GM10248 (cell line): ENCODE measurements at places on chromosomes 1 and 21.

DNA sequence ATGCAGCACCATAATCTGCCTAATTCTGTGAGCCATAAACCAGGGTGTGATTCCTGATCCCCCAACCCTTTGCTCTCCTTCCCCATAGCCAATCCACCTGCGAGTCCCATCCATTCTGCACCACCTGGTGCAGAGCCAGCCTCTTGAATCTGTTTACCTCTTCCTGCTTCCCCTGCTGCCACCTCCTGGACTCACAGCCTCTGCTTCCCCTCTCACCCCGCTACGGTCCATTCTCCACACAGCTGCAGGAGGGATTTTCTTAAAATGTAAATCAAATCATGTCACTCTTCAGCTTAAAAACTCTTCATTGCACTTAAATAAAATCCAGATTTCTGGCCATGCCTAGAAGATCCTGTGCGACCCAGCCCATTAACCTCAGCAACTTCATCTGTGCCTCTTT lies 186.7 kb downstream of the FOXD2 start:
- DNase-seq: no peak

GRCh38 chr1:56788588-56788987 lies 30.6 kb downstream of the FYB2 start:
- no peak for DNase-seq

DNA sequence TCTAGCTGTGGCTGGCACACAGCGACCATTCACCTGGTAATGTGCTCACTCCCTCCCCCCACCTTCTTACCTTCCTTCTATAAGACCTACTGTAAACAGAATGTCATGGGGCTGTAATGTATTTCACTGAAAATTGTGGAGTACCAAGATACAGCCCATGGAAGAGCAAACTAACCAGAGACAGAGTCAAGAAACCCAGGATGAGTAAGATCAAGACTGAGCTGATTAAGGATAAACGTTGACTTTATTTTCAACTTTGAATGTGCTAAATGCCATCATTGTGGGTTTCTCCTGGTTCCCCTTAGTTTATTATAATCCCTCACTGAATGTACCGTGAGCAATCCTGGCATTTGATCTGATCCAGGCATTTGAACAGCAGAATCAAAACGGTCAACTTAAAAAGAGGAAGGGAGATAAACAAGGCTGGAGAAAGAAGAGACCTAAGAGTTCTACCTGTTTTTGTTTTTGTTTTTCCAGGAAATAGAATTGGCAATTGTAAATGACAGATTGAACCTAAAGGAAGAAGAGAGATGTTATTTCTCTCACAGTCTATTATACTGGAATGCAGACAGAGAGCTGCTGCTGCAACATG lies 16.1 kb upstream of the ATP1B1 start:
- DNase-seq: no peak

DNA sequence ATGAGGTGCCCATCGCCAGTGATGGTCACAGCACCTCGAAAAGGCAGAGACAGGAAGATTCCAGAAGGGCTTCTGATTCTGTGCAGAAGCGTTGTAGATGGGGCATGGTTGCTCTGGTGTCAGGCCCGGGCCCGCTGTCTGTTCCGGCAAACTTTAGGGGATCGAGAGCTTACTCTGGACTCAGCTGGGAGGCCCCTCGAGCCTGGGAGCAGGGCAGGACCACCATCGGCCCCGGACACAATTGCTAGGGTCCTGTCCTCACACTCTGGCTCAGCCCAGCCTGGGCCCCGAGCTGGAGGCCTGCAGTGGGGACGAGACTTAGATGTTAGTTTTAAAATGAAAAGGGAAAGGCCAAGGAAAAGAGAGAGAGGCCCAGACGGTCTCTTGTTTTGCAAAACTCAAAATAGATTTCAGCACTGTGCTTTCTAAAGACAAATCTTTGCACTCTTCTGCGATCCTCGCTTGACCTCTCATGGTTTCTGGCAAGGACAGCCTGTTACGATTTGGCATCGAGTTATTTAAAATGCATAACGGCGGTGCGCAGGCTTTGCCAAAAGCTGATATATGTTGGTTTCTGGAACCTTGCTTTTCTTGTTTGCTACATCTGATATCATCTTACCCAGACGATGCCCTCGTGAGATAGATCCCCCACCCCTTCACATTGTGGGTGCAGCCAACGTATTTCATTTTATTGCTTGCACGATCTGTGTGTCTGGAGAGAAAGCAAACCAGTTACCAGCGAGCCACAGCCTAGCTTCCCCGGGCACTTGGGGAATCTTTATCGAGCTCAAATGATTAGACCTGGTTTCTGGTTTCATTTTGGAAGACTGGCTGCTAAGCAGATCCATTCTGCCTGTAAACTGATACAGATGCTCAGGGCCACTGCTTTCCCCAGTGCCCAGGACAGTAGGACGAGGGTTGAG lies 58.0 kb downstream of the PRDM16 start:
- DNase-seq: no peak

- no peak for DNase-seq
Measured at GRCh38 chr1:6999826-7000225, 214.6 kb downstream of the CAMTA1 start.
